ENCODE measurements at places on chromosomes 13 and 19.

DNA sequence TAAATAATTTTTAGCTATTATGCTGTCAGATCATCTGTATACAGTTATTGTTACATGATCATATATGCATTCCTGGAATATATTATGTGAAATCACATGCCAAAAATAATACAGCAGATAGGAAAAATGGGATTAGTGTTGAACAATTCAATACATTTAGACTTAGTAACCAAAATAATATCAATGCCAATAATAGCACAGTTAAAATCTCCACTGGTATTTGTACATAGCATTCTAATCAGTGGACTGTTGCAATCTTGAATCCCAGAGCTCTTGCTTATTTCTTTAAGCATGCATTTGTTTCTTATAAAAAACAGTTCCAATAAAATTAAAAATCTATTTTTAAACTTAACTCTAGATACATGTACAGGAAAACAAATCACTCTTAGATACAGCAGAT, 2772.2 kb downstream of the PCDH9 start:
- DNase-seq: no peak

- no peak for DNase-seq
Measured at GRCh38 chr19:55658846-55659459, 4.1 kb downstream of the U2AF2 start.

DNA sequence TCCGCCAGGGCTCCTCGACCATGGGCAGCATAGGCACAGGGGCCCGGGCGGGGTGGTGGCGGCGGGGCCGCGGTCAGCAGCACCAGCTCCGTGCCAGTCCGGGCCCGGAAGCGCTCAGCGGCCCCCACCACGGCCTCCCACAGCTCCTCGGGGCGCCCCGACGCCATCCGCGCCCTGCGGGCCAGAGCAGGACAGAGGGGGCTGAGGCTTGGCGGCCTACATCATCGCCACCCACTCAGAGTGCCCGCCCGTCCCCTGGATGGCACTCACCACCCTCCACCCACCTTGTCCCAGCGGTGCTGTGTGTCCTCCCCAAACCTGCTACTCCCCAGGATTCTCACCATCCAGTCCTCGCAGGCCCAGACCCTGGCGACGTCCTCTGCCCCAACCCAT, 4.0 kb downstream of the AKT1S1 start:
- DNase-seq: no peak

GRCh38 chr19:51772977-51773376, 12.0 kb downstream of the FPR2 start:
- no peak for DNase-seq

GRCh38 chr13:105167385-105167784, 1368.1 kb downstream of the EFNB2 start:
- no peak for DNase-seq

GRCh38 chr19:1104311-1105007, 665 bp downstream of the GPX4 start:
- DNase-seq: peak; percentile 81

DNA sequence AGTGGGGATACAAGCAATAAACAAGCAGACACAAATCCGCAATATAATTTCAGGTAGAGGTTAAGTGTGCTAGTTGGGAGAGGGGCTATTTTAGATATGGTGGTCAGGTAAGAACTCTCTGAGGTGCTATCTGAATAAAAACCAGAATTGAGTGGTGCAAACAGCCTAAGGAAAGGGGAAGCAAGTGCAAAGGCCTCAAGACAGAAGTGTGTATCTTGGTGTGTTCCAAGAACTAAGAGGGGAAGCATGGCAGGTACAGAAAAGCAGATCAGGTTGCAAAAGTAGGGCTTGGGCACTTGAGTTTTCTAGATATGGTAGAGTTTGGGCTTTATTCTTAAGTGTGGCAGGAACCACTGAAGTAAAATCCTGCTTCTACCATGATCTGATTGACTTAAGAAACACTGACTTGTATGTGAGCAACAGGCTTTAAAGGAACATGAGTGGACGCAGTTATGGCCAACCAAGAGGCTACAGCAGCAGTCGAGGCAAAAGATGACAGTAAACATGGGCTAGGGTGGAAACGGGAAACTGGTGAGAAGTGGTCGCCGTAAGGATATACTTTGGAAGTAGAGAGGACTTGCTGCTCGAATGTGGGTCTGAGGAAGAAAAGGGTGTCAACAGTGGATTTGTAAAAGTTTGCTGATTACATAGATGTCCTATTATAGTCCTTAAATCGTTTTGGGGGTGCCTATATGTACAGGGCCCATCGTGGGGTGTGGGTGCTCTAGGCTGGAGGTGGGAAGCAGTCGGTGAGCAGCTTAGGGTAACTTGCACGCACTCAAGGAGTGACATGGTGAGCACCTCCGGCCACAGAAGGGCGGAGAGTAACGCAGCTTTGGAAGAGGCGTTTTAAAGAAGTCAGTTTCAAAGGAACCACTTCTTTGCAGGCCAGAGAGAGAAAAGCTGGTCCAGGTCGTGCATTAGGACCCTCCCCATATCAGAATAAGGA, 677 bp downstream of the TGDS start:
- DNase-seq: no peak

DNA sequence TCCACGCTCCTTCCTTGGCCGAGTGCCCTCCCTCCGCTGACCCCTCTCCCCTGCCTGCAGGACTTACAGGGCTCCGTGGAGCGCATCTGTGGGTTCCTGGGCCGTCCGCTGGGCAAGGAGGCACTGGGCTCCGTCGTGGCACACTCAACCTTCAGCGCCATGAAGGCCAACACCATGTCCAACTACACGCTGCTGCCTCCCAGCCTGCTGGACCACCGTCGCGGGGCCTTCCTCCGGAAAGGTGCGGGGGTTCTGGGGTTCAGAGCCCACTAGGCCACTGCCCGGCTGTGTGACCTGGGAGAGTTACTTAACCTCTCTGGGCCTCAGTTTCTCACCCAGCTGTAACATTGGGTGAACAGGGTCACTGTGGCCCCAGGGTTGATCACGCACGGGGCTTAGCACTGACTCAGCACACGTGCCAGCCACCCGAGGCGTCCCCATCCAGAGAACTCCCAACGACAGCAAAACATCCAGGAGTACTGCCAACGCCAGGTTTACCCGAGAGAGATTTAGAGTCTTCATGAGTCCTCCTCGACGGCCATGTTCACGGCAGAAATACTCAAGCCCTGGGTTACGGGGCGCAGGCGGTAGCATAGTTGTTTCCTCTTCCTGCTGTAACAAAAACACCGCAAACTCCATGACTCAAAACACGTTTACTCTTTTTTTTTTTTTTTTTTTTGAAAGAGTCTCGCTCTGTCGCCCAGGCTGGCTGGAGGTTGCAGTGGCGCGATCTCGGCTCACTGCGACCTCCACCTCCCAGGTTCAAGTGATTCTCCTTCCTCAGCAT, 9.7 kb upstream of the SPACA4 start:
- no peak for DNase-seq

GRCh38 chr13:46598140-46598819, 45.3 kb downstream of the LRCH1 start:
- DNase-seq: no peak

DNA sequence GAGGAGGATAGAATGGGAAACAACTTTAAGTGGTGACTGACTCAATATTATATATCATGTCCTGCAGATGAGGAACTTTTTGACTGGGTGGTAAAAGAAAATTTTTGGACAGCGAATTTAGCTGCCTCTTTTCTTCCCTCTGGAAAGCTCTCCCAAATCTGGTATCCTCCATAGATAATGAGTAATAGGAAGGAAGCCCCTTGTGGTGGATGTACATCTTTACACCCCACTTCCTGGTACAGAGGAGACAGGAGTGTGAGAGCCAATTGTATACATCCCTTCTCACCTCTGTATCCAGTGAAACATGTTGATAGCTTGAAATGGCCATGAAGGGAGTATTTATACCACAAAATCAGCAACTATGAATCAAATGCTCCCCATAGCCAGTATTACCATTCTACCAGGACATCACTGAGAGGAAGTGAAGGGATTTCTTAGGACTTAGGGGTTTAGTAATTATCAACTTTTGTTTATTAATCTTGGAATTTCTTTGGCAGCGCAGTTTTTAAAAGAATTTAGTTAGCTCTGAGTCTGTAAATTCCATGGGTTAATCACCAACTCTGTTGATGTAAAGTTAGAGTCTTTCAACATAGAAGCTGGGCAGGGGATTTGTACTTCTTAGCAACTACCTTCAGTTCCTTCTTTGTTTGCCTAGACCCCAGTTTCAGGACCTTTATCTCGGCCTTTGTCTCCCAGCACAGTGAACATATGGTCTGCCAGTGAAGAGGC, 17.0 kb upstream of the TDRD3 start:
- no peak for DNase-seq

DNA sequence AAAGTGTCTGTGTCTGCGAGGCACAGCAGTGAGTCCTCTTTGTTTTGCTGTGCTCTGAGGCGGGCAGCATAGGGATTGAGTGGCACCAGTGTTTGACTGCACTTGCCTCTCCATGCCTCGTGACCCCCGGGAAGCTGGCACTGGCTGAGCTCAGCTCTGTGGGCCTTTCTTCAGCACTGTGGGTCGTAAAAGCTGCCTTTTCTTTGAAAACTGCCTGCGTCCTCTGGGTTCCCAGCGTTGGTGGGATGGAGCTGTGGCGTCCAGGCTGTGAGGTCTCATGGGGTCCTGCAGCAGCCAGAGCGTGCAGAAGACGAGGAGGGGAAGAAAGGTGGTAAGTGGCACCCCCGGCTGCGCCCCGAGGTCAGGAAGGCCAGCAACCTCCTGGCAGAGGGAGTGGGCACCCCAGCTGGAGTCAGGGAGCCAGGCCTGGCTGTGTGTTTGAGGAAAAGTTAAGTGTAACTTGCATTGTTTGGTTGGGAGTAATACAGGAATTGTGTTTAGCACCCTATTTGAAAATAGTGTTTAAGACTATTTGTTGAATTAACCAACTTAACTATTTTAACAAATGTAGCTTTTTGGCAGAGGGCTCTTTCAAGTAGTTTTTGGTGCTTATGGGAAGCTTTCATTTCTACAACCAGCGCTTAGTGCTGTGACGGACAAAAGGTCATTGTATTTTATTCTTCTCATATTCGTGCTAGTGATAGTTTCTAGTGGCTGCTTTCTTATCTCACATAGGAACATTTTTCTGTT, 79.3 kb upstream of the TEX29 start:
- DNase-seq: no peak

- DNase-seq: no peak
Measured at GRCh38 chr19:43662487-43662886, 7.5 kb downstream of the PLAUR start.

- DNase-seq: peak; percentile 85
Measured at GRCh38 chr19:13847407-13848339, 29.3 kb upstream of the NANOS3 start.

GRCh38 chr13:40440990-40441820, 225.2 kb downstream of the FOXO1 start:
- DNase-seq: no peak

DNA sequence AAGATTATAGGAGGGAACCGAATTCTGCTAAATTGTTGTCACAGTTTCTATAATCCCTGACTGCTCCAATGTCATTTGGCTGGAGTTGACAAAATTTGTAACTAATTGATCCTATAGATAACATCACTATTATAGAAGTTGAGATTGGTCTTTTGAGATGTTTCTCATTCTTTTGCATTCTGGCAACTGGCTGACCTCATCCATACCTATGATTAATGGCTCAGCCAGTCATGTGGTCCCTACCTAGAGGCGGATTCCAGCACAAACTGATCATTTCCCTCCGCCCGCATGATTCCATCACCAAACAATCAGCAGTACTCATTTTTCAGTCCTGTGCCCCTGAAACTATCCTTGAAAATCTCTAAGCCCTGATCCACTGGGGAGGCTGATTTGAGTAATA, 4.2 kb downstream of the PSG2 start:
- no peak for DNase-seq

GRCh38 chr19:29873024-29873800, 61.4 kb downstream of the CCNE1 start:
- peak; percentile 70 for DNase-seq

Measured in stimulated activated naive CD4-positive, alpha-beta T cell (primary cell).